ENCODE measurements at places on chromosomes 3 and 15.

- DNase-seq, result peak; percentile 76
Measured at GRCh38 chr15:101127506-101128076, 124.3 kb downstream of the CHSY1 start.

DNA sequence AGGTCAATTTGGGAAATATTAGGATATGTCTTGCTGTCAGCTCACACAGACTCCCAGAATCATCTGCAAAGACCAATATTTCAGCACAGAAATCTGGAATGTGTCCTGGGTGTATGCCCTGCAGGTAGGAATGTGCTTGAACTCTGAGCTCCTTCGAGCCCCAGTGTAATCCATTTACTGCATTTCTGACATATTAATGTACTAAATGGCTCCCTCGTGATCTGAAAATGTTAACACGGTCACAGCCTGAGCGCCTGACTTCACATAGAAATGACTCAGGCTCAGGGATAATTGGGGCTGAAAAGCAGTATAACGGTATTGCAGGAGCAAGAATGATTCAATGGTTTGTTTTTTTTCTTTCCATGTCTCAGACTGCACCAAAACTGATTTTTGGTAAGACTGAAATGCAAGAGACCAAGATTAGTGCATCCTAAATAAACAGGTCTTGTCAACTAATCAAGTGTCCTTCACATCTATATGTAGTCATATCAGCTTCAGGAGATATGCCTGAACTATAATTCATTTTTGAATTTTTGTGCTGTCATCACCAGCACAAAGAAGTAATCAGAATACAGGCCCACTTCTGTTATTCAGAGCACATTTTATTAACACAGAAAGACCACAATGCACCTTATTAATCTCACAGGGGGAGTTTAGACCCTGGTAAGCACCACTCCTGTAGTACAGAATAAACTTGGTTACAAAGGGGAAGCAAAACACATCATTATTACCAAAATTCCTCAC, 49.8 kb downstream of the DCLK3 start:
- no peak for DNase-seq

GRCh38 chr15:30046430-30046829, 36.3 kb upstream of the GOLGA8J start:
- peak; percentile 46 for DNase-seq

DNA sequence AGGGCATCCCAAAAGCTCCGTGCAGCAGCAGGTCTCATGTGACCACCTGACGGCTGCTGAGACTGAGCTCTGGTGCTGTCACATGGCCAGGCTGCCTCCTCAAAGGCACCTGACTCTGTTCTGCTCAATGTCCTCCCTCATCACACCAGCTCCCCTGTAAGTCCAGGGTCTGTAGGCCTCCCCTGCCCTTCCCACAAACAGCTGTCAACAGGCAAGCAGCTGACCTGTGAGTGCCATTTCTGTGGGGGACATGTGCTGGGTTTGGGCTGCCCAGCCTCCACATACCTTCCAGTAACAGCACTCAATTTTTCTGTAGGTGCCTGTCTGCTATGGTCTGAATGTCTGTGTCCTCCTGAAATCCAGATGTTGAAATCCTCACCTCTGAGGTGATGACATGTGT, 11.2 kb downstream of the NUP210 start:
- no peak for DNase-seq

GRCh38 chr15:77897896-77898406, 179.6 kb downstream of the TBC1D2B start:
- no peak for DNase-seq

- peak; percentile 42 for DNase-seq
Measured at GRCh38 chr3:190497811-190498210, 16.1 kb upstream of the IL1RAP start.

DNA sequence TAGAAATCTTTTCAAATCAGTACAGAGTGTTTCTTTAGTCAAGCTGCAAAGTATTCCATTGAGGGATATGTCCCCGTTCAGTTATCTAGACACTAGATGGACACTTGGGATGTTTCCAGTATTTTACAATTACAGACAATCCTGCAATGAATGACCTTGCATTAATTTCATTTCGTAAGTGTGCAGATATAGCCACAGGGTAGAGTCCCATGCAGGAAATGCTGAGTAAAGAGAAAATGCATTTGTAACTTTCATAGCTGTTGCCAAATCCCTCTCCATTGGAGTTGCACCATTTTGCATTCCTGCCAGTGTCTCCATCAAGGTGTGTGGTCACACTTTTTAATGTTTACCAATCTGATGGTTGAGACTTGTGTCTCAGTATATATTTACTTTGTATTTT, 92.5 kb downstream of the LIPC start:
- DNase-seq, result no peak

GRCh38 chr15:60351066-60351465, 46.7 kb downstream of the ANXA2 start:
- DNase-seq, result peak; percentile 87

DNA sequence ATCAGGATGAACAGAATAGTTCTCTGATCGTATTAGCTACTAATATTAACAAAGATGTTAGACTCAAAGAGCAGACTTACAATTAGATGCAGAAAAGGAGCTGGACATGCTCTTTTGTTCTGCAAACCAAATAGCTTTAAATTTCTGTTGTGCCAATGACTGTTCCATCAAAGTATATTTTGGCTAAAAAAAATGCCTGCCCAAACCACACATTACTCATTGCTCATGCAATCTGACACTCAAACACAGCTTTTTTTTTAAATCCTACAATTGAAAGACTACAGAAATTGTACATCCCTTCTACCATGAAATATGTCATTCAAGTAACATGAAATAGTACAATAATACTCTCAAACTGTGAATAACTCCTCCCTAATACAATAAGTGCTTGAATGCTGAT, 48.6 kb downstream of the SHOX2 start:
- DNase-seq, result no peak

DNA sequence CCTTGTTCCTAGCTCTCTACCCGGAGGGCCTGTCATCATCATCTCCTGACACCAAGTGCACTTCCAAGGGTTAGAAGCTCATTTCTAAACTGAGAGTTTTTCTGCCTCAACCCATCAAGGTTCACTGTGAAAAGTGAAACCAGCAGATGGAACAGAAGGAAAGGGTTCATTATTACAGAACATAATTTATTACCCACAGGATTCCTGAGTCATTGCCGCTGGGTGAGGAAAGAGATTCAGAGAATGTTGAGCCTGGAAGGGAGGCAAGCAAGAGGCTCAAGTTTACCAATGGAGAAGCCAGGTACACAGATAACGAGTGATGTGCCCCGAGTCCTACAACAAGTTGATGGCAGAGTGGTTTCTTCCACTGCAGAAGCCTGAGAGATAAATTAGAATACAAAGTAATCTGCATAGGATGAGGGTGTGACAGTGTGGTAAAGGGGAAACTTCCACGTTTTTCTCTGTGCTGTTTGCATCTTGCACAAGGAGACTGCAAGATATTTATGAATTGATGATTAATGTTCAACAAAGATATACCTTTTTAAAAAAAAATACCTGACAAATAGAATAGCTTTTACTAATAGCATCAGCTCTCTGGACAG, 80.5 kb upstream of the SETMAR start:
- no peak for DNase-seq

DNA sequence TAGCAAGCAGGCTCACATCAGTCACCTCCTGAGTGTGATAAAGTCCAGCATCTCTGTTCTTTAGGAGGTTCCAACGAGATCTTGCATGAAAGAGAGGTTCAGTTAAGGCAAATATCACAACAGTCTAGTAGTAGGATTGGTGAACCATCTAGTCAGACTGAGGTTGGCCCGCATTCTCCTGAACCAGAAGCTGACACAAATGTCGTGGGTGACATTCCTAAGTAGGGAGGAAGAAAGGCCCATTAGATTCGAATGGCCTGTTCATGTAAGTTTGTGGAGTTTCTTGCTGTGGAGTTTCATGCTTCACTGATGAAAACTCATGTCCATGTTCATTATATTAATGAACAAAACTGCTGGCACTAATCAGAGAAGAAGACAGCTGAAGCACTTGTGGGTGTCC, 66.7 kb upstream of the XCR1 start:
- DNase-seq, result no peak

DNA sequence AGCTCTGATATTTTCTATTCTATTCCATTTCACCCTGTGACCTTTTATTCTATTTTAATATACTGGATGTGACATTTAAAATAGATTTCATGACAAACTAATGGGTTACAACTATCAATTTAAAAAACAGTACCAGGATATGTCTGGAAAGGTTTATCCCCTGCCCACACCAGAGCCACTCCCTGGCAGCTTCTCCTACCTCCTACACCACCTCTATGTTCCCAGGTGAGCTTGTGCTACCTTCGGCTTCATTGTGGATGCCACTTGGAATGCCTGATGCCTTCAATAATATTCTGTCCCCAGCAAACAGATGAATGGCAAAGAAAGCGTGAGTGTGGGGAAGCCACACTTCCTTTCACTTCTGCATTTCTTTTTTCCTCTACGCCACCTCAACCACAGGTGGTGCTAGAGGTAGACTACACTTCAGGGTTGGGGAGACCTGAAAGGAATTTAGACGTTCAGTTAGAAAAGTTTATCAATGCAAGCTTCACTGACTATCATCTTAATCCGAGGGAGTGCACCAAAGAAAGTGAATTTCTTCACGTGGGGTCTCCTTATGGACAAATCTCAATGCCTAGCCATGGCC, 213.0 kb downstream of the SSR3 start:
- DNase-seq, result no peak

DNA sequence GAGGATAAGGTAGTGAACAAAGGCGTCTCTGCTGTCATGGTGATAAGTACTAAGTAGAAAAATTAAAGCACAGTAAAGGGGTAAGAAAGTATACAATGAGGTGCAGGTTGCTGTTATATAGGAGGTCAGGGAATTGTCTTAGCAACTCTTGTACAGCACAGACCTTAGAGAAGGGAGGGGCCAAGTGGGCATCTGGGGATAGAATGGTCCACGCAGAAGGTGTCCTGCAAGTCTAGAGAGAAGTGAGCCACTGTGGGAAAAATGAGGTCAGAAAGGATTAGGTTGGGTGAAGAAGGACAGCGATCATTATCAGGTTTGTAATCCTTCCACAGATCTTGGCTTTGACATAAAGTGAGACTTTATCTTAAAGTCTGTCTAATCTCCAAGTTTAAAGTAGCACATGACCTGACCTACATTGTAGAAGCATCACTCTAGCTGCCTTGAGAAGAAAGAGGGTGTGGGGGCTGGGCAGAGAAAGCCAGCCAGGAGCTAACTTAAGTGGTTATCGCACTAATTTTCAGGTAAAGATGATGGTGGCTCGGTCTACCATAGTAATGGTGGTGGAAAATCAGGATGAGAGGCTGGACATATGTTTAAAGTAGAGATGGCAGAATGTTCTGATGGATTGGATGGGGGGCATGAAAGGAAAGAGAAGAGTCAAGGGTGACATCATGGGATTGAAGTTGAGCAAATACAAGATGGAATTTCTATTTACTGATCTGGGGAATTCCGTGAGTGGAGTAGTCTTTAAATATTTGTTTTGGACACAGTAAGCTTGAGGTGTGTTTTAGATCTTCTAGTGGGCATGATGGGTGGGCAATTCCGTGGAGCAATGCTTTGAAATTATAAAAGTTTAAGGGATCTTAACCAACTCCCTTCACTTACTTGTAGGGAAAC, 919.2 kb downstream of the ROBO1 start:
- DNase-seq, result peak; percentile 54

GRCh38 chr15:77468896-77469295, 48.2 kb downstream of the HMG20A start:
- no peak for DNase-seq

DNA sequence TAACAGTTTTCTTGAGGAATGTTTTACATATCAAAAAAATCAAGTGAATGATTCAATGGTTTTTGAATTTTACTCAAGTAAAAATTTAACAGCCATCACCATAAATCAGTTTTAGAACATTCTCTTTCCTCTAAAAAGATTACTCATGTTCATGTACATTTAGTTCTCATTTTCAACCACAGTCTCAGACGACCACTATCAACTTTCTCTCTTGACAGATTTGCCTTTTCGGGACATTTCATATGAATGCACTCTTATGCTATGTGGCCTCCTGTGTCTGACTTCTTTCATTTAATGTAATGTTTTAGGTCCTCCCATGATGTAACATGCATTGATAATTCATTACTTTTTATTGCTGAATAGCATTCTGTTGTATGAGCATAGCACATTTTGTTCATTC, 309.3 kb upstream of the PLSCR5 start:
- DNase-seq, result no peak

GRCh38 chr15:57012556-57012955, 94.1 kb downstream of the TCF12 start:
- DNase-seq, result no peak

GRCh38 chr3:179717219-179717618, 64.4 kb downstream of the USP13 start:
- no peak for DNase-seq
